ENCODE measurements at places on chromosomes 3 and 15. TPM values are rescaled to one million over a fixed set of nuclear protein-coding genes. Genes with fewer than 3 reads are reported as not detected.

The LSG1 gene
- total RNA-seq, result 55.4 TPM

The SCG3 gene
- not detected for total RNA-seq

The ARL6IP5 gene
- total RNA-seq, result 77.5 TPM

The MOBP gene
- 0.13 TPM for total RNA-seq

The RBSN gene
- 29.0 TPM for total RNA-seq

The IDH2 gene
- total RNA-seq, result 51.2 TPM

The SCAMP5 gene
- 0.44 TPM for total RNA-seq

- DNase-seq, result no peak
- peaks cover 2% of the 10 kb centered on the region for H3K4me1 ChIP-seq
- no peaks in the 10 kb centered on the region for H3K27me3 ChIP-seq
- H3K36me3 ChIP-seq, result no peaks in the 10 kb centered on the region
These were observed 146.3 kb downstream of the ALCAM start for GRCh38 chr3:105513042-105513441.

GRCh38 chr3:129577925-129578786, 28.3 kb downstream of the PLXND1 start:
- peak overlapping the region; percentile 46 for H3K4me3 ChIP-seq
- peak; percentile 53 for DNase-seq
- H3K4me1 ChIP-seq, result peaks cover 62% of the 10 kb centered on the region
- H3K36me3 ChIP-seq, result no peaks in the 10 kb centered on the region
- peak overlapping the region; percentile 53 for H3K27ac ChIP-seq

GRCh38 chr3:85567071-85567676, 608.4 kb downstream of the CADM2 start:
- no peak for DNase-seq
- no peaks in the 10 kb centered on the region for H3K36me3 ChIP-seq
- H3K4me3 ChIP-seq, result no peak overlapping the region
- H3K27ac ChIP-seq, result no peak overlapping the region
- peaks cover 2% of the 10 kb centered on the region for H3K4me1 ChIP-seq
- no peaks in the 10 kb centered on the region for H3K27me3 ChIP-seq

GRCh38 chr3:13229273-13229949, 156.2 kb upstream of the IQSEC1 start:
- peaks cover 14% of the 10 kb centered on the region for H3K4me1 ChIP-seq
- no peaks in the 10 kb centered on the region for H3K36me3 ChIP-seq
- H3K4me3 ChIP-seq, result no peak overlapping the region
- DNase-seq, result no peak
- H3K27ac ChIP-seq, result no peak overlapping the region
- peaks cover 2% of the 10 kb centered on the region for H3K27me3 ChIP-seq

DNA sequence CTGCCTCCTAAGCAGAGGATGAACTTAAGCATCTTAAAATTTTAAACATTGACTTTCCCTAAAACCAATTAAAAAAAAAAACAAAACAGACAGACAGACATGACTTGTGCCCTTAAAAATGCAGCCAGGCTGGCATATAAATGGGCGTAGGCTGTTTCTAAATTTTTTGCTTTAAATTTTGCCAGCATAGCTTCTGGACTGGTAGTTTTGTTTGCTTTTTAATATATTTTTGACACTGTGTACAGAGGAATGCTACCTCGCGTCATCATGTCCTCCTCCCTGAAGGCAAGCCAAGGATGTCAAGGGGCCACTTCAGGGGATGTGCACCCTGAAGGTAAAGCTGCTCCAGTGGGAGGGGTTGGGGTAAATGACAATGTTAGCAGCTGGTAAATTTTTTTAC, 134.8 kb downstream of the PGPEP1L start:
- no peaks in the 10 kb centered on the region for H3K36me3 ChIP-seq
- peaks cover 10% of the 10 kb centered on the region for H3K27me3 ChIP-seq
- H3K4me3 ChIP-seq, result no peak overlapping the region
- peaks cover 9% of the 10 kb centered on the region for H3K4me1 ChIP-seq
- no peak for DNase-seq
- H3K27ac ChIP-seq, result no peak overlapping the region

- H3K4me3 ChIP-seq, result no peak overlapping the region
- peaks cover 41% of the 10 kb centered on the region for H3K4me1 ChIP-seq
- H3K36me3 ChIP-seq, result no peaks in the 10 kb centered on the region
- H3K27me3 ChIP-seq, result no peaks in the 10 kb centered on the region
- no peak overlapping the region for H3K27ac ChIP-seq
These were observed 8.3 kb upstream of the ANKDD1A start for GRCh38 chr15:64903326-64903950.

- peaks cover 39% of the 10 kb centered on the region for H3K4me1 ChIP-seq
- H3K27ac ChIP-seq, result peak overlapping the region; percentile 65
- DNase-seq, result no peak
- no peaks in the 10 kb centered on the region for H3K27me3 ChIP-seq
- H3K4me3 ChIP-seq, result peak overlapping the region; percentile 70
These were observed 288.6 kb downstream of the UACA start for GRCh38 chr15:70474471-70475406.

GRCh38 chr3:124227150-124227630, 235.3 kb upstream of the ROPN1 start:
- no peak overlapping the region for H3K27ac ChIP-seq
- H3K36me3 ChIP-seq, result no peaks in the 10 kb centered on the region
- peaks cover 11% of the 10 kb centered on the region for H3K27me3 ChIP-seq
- H3K4me3 ChIP-seq, result no peak overlapping the region

- H3K27ac ChIP-seq, result no peak overlapping the region
- H3K36me3 ChIP-seq, result no peaks in the 10 kb centered on the region
These were observed 404.5 kb upstream of the TPM1 start for GRCh38 chr15:62637950-62638619.

DNA sequence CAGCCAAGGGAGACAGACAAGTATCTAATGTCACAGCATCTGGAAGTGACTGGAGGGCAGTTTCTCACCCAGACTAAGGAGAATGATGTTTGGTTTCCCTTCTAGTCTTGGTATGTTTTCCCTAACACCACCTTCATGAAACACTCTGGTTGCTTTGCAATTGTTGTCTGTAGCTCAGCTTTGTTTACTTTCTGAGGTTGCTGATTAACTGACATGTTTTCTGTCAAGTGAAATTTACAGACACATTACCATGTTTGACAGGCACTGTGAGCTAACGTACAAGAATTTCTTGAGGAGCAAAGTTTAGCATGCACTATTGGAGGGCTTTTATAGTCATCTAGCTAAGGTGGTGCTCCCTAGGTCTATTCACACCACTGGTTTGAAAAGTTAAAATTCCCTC, 131.6 kb upstream of the NECTIN3 start:
- H3K4me3 ChIP-seq, result no peak overlapping the region
- no peak overlapping the region for H3K27ac ChIP-seq
- no peaks in the 10 kb centered on the region for H3K4me1 ChIP-seq
- no peaks in the 10 kb centered on the region for H3K36me3 ChIP-seq

DNA sequence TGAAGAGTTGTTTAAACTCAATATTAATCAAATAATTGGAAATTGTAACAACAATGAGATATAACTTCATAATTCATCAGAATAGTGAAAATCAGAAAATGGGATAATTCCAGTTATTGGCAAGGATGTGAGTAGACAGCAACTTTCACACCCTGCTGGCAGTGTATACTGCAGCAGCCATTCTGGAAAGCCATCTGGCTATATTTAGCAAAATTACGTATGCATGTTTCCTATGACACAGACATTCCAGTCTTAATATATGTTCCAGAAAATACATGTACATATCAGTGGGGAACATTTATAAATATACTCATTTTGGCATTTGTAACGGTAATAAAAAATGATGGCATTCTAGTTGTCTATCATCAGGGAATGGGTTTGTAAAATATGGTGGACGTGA, 564.1 kb downstream of the GBE1 start:
- no peak overlapping the region for H3K27ac ChIP-seq
- no peaks in the 10 kb centered on the region for H3K4me1 ChIP-seq
- no peaks in the 10 kb centered on the region for H3K27me3 ChIP-seq

DNA sequence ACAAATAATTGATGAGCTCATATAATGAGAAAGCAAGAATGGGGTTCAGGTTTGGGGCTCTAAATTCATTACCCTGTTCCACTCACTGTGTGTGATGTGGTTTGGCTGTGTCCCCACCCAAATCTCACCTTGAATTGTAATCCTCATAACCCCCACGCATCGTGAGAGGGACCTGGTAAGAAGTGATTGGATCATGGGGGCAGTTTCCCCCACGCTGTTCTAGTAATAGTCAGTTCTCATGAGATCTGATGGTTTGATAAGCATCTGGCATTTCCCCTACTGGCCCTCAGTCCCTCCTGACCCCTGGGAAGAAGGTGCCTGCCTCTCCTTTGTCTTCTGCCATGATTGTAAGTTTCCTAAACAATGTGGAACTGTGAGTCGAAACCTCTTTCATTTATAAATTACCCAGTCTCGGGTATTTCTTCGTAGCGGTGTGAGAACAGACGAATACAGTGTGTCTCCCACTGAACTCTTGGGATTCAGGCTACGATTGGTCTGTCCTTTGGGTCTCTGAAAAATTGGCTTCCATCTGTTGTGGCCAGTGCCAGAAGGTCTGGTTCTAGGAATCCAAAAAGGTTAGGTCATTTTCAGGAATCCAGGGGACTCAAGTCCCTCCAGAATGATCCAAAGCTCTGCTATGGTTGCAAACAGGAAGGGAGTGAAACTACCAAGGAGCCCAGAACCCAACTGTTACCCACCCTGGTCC, 87.7 kb downstream of the XXYLT1 start:
- H3K27ac ChIP-seq, result no peak overlapping the region
- DNase-seq, result no peak
- no peaks in the 10 kb centered on the region for H3K27me3 ChIP-seq
- peaks cover 25% of the 10 kb centered on the region for H3K4me1 ChIP-seq
- no peaks in the 10 kb centered on the region for H3K36me3 ChIP-seq
- no peak overlapping the region for H3K4me3 ChIP-seq

DNA sequence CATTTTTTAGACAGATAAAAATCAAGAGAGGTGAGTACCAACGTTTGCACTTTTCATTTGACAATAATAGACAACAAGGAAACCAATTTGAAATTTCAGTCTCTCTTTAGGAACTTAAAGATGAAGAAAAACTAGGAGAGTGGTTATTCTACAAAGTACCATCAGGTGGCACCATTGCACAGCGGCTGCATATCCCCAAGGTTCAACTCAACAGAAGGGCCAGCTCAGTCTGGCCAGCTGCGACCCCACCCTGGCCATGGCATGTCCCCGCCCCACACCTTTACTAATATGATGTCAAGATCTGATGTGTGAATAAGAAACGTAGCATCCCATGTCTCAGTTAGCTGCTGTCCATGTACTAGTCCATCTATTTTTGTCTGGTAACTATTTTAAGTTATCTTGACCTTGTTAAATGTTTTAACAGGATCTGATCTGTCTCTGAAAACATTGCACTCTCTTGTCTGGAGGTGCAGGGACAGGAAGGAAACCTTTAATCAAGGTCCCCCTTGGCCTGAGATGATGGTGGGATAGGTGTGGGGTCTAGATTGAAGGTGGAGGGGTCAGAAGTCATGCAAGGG, 35.5 kb upstream of the CGNL1 start:
- peaks cover 9% of the 10 kb centered on the region for H3K27me3 ChIP-seq
- no peak overlapping the region for H3K4me3 ChIP-seq
- no peak for DNase-seq
- no peak overlapping the region for H3K27ac ChIP-seq
- H3K36me3 ChIP-seq, result no peaks in the 10 kb centered on the region

DNA sequence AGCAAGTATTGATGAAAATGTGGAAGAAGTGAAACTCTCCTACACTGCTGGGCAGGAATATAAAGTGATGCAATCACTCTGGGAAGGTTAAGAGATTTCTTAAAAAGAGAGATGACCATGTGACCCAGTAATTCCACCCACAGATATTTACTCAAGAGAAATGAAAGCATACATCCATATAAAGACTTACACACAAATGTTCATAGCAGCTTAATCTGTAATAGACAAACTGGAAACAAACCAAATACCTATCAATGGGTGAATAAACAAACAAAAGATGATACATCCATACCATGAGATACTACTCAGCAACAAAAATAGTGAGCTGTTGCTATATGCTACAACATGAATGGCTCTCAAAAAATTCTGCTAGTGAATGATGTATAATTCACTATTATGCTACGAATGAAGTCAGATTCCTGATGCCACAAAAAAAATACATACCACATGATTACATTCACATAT, 463.3 kb downstream of the MAGI1 start:
- H3K27ac ChIP-seq, result no peak overlapping the region
- H3K4me3 ChIP-seq, result no peak overlapping the region

DNA sequence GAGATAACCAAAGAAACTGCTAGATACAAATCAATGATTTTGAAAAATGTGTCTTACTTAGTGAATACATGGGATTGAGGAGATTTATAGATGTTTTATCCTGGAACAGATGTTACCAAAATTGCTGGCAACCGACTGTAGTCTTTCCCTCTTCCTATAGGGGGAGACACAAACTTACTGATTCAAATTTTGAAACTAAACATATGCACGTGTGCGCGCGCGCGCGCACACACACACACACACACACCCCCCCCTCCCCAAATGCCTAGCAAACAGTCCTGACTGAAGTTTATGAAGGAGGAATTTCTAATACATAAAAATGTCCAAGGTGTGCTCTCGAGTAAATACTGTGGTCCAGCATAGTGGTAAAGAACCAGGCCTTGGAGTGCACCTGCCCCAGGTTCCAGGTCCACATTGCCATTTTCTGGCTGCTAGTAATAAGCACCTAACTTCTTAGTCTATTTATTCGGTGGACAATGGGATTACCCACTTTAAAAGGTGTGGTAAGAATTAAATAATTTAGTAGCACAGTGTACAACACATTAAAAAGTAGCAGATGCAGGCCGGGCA, 18.5 kb upstream of the C3orf62 start:
- no peaks in the 10 kb centered on the region for H3K27me3 ChIP-seq
- H3K4me1 ChIP-seq, result no peaks in the 10 kb centered on the region
- peaks cover 76% of the 10 kb centered on the region for H3K36me3 ChIP-seq
- no peak overlapping the region for H3K4me3 ChIP-seq
- no peak for DNase-seq
- no peak overlapping the region for H3K27ac ChIP-seq

DNA sequence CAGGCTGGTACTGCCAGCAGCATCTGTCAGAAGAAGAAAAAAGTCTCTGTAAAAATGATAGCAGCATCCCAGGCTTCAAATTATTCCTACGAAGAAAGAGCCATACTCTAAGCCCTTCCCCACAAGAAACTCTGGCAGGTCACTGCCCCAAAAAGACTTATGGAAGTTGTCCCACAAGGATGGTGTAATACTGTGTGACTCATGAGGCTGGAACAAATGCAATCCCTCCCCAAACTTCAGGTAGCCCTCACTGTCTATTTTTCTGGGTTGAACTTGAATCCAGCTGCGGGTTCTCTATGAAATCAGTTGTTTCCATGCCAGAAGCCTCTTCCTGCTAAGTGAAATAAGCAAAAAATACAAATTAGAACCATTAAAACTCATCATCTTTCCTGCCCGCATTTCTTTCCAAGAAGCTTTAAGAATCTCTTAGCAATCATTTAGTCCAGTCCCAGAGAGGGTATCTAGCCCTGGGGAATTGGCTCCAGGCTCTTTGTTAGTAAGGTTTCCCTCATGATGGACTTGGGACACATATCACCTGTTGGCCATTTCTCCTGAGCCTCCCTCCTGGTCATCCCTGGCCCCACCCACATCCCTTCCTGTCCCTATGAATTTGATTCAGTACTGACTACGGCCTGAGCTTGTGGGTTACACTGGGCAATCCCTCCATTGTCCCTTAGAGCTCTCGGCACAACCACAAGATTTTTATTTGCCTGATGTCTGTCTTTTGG, 51.7 kb downstream of the FAM174B start:
- no peak for DNase-seq
- H3K4me3 ChIP-seq, result no peak overlapping the region
- H3K27ac ChIP-seq, result no peak overlapping the region
- no peaks in the 10 kb centered on the region for H3K27me3 ChIP-seq

GRCh38 chr3:165148876-165149441, 47.2 kb downstream of the SLITRK3 start:
- H3K4me3 ChIP-seq, result no peak overlapping the region
- DNase-seq, result no peak
- no peaks in the 10 kb centered on the region for H3K4me1 ChIP-seq
- no peak overlapping the region for H3K27ac ChIP-seq
